ENCODE measurements at places on chromosomes 4 and X.

DNA sequence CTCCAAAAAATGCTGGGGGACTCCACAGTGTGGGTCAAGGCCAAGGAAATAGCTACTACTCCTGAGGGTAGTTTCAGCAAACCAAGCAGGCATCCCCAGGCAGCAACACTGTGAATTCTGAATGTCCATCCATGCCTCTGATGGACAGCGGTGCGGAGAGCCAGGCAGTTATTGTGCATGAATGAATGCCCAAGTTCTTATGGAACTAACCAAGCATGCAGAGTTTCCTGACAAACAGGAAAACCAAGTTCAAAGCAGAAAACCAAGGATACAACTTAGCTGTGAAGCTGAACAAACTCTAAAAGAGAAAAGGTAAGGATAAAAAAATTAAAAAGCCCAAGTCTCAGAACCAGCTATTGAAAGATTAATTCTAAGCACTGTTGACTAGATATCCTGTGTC, 642.6 kb upstream of the HS3ST1 start:
- no peak for DNase-seq

DNA sequence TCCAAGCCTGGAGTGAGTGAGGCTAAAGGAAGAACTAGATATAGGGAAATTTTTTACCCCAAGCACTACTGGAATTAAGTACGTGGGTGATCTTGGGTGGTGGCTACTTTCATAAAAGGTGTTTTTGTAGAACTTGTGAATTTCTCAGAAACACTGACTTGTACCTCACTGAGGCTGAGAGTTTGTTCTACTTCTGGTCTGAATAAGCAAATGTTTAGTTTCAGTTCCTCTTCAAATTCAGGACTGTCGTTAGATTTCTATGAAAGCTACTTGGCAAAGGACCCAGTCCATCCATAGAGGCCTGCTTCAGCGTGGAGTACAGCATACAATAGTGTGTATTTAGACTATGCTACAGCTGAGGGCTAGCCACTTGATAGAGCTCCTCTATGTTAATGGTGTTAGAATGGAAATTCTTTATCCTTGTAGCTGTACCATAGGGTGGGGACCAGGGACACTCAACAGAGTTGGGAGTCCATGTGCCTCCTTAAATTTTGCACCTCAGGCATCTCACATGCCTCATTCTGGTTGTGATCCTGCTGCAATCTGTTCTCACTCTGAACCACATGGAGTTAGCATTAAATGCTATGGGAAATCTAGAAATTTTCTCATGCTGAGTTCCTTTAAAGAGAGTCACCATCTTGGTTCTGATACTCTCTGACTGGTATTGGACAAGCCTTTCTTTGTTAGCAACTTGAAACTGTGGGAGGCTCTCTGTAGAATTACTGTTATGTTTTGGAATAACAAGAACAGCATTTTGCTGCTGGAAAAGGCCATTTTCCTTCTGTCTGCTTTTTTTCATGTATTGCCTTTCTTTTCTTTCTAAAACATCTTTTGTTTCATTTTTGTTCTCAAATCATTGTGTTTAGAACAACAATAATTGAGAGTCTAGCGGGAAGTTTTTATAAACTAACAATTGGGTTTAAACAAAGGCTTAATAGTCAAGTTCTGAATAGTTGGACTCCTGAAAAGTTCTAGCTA, 86.8 kb downstream of the PDGFRA start:
- no peak for DNase-seq

DNA sequence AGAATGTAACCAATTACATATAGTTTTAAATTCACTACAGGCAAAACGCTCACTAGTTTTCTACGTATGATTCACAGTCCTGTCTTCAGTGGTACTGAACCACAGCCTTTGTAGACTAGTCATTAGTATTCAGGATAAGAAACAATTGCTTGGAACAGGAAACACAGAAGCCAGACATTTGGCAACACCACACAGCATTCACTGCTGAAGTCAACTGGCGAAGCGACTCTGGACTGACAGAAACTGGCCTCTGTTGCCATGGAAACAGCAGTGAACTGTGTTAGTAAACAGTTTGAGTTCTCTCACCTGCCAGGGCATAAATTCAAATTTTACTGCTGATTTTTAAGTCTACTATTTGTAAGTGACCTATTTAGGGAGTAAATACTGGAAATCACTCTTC, 57.6 kb downstream of the MAPK10 start:
- DNase-seq = no peak

GRCh38 chr4:55258152-55258865, 87.7 kb upstream of the SRD5A3 start:
- DNase-seq = no peak

DNA sequence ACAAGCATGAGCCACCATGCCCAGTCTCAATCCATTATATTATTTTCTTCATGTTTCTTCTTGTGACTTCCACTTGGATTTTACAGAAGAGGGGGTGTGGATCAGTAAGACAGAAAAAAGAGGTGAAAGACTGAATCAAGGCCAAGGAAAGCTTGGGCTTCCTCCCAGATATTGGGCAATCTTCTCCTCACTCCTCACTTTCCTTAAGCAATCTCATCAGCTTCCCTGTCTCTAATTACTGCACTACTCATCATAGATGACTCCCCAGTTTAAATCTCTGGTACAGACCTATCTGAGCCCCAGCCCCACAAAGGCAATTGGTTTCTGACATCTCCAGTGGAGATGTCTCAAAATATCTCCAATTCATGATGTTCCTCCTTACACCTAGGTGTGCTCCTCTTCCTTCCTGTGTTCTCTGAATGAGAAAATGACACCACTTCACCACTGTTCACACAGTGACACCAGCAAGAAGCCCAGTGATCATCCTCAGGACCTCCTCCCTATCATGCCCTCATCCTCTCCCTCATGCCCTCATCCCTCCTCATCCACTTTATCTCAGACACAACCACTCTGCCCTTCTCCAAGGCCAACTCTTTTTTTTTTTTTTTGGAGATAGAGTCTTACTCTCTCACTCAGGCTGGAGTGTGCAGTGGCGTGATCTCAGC, 44.8 kb upstream of the HERC6 start:
- DNase-seq = no peak
